ENCODE measurements at places on chromosomes 7 and 10.

DNA sequence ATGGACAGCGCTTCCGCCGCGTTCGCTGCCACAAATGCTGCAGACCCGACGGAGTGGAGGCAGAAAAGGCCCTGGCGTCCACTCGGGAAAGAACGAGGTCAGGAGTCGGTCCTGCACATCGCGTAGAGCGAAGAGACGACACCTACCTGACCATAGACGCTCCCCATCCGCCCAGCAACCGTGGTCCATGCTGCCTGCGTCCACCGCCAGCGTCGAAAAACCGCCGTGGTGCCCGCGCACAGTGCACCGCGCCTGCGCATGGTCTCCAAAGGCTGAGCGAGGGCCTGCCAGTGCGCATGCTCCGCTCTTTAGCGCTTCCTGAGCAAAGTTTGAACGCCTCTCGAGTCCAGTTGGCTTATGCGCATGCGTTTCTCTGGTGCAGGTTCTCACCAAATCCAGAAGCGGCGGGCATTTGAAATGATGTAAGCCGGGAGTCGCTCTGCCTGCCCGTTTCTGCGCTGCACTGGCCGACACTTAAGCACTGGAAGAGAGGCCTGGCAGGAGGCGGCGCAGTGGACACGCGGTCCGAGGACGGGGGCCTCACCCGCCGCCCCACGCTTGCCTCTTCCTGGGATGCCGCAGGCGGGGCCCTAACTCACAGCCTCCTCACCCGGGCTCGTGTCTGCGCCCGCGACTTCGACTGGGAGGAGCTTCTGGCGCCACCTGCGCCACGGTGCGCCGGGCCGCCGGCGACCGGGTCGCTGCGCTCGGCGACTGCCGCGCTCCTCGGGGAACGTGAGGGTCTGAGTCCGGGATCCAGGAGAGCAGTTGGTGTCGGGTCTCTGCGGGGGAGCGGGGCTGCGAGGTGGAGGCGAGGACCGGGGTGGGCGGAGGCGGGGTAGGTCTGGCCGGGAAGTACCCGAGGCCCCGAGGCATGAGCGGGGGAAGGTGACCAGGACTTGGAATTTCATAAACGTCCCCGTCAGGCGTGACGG lies at the start of gene FAM24B:
Gene FAM24B (minus strand): TSS at position 243 of the 935 bp plus-strand sequence. CDS start 29,066 bp downstream, outside the sequence.
- DNase-seq, result peak; percentile 98

DNA sequence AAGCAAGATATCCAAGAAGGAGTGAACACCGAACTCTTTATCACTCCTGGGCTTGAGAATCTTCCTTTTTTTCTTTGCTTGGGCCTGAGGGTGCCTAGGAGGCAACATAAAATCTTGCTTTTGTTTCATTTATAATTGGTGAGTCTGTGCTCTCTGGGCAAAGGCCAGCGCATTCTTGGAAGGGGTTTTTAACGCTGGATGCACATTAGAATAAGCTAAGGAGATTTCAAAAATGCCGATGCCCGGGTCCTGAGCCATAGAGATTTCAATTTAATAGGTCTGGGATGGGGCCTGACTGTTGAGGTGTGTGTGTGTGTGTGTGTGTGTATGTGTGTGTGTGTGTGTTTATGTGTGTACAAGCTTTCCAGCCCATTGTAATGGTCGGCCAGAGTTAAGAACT lies 62.0 kb upstream of the SORCS3 start:
- no peak for DNase-seq

GRCh38 chr10:102324061-102324460 lies 71.4 kb upstream of the NFKB2 start:
- no peak for DNase-seq

- DNase-seq, result no peak
Observed at GRCh38 chr7:116441534-116441933, 58.0 kb upstream of the CAV2 start.

DNA sequence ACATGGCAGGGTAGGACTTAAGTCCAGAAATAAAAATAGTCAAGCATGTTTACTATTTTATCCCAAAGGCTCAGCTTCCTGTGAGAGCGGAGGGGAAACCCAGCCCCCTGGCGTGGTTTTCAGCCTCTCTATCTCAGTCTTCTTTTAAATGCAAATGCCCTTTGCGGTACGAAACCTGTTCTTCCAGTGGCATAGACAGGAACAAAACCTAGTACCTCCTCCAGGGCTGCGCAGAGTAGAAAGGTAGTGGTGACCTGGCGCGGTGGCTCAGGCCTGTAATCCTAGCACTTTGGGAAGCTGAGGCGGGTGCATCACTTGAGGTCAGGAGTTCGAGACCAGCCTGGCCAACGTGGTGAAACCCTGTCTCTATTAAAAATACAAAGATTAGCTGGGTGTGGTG lies 181.3 kb upstream of the FOXK1 start:
- no peak for DNase-seq

GRCh38 chr7:138907201-138907847 lies 73.9 kb downstream of the KIAA1549 start:
- no peak for DNase-seq

DNA sequence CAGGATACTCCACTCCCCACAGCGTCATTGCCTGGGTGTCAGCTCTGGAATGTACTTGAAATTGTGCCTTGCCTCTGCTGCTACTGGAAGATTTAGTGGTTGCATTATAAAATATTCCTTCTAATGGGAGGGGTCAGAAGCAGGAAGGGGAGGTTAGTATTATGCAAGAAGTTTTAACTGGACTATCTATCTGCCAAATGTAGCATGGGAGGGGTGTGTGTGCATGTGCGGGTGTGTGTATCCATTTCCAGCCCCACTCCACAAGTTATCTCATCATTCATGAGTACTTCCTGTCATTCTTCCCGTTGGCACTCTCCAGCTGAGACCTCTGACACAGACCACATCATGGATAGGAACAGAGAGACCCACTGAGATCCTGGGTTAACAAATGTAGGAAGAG lies 13.4 kb downstream of the MBL2 start:
- DNase-seq, result no peak

DNA sequence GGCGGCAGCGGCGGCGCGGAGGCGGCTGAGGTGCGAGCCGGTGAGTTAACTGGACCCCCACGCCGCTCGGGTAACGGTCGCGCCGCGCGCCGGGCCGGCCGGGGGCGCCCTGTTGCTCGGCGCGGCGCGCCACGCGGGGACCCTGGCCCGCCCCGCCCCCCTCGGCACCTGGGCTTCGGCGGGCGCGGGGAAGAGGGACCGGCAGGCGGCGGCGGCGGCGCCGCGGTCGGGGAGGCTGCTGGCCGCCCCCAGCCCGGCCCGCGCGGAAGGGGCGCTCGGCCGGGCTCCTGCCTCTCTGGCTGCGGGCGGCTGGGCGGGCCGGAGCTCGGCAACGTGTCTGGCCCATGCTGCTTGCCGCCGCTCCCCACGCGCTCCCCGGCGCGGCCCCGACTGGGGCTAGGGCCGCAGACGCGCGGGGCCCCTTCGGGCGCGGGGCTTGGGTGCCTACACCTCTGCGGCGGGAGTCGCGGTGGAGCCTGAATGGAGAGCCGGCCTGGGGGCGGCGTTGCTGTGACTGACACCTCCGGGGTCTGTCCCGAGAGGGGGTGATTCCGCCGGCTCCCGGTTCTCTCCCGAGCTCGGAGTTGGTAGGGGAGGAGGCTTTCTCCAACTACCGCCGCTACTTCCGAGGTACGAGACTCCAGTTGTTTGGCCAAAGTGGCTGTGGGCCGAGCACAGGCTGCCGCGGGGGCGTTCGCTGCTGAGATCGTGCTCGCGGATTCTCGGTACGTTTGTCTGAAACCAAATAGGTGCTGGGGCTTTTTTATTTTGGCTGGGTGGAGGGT lies 494 bp downstream of the PALS2 start:
- no peak for DNase-seq

GRCh38 chr10:79070081-79070605 lies 1.4 kb downstream of the ZMIZ1 start:
- DNase-seq, result no peak

DNA sequence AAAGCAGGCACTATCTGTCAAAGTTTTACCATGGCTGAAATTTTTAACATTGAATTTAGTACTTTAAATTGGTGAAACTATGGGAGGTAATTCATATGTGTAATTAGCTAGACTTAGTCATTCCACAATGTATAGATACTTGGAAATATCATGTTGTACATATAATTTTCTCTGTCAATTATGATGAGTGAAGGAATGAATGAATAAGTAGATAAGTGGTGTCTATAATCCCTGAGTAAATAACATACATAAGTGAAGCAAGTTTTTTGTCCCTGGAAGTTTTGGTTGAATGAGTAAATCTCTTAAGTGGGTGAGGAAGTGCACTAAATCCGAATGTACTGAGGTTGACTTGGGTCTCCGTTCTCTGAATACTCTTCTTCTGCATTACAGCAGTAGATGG lies 201.0 kb downstream of the CSTF2T start:
- DNase-seq, result no peak

DNA sequence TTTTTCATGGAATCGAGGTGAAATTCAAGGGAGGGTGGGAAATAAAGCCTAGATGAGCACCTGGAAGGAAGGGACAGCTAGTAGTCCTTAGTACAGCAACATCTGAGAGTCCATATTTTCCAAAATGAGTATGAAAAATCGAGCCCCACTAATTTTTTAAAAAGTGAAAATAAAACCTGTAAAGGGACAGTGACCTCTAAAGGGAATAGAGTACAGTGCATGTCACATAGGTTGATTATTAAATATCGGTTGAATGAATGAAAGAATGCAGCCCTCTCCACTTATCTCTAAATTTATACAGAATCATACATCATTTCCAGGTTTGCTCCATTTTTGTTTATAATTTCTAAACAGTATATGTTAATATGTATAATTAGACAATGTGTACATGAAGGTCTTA lies 1088.5 kb upstream of the GHITM start:
- no peak for DNase-seq

DNA sequence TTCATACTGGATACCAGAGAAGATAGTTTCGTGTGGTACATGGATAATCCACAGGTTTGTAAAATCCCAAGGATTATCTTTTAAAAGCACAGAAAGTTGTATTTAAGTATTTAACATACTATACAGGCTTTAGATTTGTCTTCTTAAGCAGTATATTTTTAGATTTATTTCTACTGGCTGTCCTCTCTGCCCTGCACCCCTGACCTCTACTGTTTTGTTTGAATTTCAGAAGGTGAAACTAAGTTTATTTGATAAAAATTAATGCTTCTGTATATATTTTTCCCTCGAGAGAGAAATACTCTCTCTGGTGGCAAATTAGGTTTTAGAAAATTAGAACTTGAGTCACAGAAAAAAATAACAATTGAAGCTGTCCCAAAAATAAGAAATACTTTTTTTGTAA lies 18.8 kb downstream of the PLEKHA1 start:
- DNase-seq, result no peak

DNA sequence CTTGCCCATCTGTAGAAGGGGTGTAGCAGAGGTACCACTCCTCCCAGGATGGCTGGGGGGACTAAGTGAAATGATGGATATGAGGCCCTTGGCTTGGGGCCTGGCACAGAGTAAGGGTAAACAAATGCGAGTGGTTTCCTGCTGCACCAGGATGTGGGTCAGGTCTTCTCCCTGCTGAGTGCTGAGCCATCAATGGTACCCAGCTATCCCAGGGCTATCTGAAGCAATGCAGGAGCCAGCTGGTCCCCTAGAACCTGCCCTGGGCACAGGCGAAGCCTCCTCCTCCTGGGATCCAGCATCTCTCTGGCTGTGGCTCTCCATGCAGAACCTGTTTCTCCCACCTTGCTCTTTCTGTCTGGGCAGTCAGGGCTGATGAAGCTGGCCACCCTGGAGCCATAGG lies 20.9 kb upstream of the GOLGA7B start:
- DNase-seq, result peak; percentile 36
